Activated CD8-positive, alpha-beta T cell treated with anti-CD3 and anti-CD28 coated beads, Interleukin-2, amount 10 ng/mL, durations not matched to agents 7 days and 5 days (primary cell): ENCODE measurements at places on chromosomes 3 and 15. TPM values are rescaled to one million over a fixed set of nuclear protein-coding genes. Genes with fewer than 3 reads are reported as not detected.

- DNase-seq: no peak
Observed at GRCh38 chr3:143910756-143911155, 60.9 kb upstream of the DIPK2A start.

DNA sequence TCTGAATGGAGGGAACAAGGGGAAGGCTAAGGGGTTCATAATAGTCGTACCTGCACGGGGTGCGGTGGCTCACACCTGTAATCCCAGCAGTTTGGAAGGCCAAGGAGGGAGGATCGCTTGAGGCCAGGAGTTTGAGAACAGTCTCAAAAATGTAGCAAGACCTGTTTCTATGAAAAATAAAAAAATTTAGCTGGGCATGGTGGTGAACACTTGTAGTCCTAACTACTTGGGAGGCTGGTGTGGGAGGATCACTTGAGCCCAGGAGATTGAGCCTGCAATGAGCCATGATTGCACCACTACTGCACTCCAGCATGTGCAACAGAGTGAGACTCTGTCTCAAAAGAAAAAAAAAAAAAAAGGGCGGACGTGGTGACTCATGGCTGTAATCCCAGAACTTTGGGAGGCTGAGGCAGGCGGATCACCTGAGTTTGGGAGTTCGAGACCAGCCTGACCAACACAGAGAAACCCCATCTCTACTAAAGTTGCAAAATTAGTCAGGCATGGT is 17.9 kb upstream of the HDAC11 start:
- no peak for DNase-seq

DNA sequence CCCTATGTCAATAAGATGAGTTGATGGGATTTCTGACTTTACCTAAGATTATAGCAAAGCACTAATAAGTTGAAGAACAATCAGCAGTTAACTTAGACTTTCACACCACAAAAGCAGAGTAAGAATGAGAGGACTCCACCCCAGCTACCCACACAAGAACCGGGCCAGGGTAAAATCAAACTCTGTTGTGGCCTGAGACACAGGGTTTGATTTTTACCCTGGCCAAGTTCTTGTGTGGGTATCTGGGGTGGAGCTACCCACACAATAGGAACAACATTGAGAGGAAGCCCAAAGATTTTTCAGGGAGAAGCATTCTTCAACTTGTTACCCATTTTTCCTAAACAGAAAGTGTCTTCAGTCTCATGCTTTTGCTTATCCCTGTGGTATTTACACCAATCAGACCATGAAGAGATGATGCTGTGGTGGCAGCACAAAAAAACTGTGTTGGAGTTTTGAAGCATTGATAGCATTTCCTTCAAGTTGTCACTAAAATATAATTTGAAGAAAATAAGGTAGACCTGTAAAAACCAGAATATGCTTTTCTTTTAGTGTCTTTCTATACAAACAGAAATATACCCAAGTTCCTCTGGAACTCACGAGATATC is 25.6 kb downstream of the CPOX start:
- DNase-seq: peak; percentile 53

DNA sequence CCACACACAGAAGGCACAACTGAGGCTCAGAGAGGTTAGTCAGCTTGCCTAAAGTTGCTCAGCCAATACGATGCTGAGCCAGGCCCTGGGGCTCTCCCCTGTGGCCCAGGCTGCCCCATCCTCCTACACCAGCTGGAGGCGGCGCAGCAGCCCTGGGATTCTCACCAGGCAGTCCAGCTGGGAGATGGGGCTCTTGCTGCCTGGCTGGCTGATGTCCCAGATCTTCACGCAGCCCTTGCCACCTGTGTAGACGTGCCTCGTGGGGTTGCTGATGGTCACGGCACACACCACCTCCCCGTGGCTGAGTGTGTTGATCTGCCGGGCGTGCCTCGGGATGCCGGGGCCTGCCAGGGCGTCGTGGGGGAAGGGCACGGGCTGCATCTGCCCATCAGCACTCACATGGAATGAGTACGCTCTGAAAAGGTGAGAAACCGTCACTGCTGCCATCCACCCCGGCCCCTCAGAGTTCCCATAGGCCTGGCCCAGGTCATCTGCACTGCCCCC is 42.8 kb downstream of the TLE3 start:
- DNase-seq: no peak

DNA sequence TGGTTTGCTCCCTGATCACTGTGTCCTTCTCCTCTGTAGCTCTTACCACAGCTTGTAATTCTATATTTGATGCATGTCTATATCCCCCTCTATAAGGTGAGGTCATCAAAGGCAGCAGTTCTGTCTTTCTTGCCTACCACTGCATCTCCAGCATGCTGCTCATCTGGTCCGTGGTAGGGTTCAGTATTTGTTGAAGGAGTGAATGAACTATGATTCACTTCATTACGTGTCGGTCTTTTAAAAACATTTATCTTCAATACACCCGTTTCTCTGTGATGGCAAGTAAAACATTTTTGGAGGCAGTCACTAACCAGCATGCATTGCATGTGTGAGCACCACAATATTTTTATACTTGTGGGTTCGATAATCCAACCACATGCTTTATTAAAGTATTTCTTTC is 27.6 kb downstream of the CHST14 start:
- no peak for DNase-seq

- no peak for DNase-seq
Observed at GRCh38 chr3:70832834-70833205, 520.4 kb upstream of the MDFIC2 start.

DNA sequence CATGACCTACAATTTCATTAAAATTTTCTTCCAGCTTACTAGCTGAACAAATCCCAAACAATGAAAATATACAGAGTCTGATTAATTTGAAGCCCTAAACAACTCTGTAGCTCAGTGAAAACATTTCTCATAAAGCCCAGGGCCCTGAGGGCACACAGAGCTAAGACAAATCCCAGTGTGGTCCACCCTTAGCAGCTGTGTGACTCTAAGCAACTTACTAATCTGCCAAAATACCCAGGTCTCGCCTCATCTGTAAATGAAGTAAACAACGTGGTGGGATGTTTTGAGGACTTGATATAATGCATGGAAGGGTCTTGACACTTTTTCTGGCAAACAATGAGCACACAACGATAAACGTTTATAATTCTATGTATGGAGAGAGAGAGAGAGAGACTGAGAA is 158.4 kb downstream of the FHIT start:
- DNase-seq: no peak

The TATDN2 gene
- 57.0 TPM for total RNA-seq

DNA sequence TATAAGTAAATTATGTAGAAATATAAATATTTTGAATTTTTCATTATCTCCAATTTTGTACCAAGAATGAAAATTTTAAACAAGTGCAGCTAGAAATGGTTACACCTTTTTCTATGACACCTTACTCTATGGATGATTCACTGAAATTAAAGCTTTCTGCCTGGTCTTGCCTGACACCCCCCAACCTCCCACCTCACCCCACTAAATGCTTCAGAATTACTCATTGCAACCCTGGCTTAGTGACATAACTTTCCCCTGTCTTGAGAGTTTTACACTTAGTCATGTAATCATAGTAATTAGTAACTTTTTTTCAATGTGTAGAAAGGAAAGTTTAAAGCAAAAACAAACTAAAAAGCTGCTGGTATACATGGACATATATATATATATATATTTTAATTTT is 42.0 kb upstream of the MEIS2 start:
- DNase-seq: no peak

The RAB11A gene
- total RNA-seq: 163 TPM

The SETD2 gene
- 43.1 TPM for total RNA-seq

The ESYT3 gene
- 0.18 TPM for total RNA-seq

- DNase-seq: no peak
Observed at GRCh38 chr3:64891021-64891420, 203.2 kb upstream of the ADAMTS9 start.

GRCh38 chr3:176855901-176856486 is 341.3 kb downstream of the TBL1XR1 start:
- no peak for DNase-seq

- no peak for DNase-seq
Observed at GRCh38 chr3:173983343-173983742, 585.8 kb downstream of the NLGN1 start.

DNA sequence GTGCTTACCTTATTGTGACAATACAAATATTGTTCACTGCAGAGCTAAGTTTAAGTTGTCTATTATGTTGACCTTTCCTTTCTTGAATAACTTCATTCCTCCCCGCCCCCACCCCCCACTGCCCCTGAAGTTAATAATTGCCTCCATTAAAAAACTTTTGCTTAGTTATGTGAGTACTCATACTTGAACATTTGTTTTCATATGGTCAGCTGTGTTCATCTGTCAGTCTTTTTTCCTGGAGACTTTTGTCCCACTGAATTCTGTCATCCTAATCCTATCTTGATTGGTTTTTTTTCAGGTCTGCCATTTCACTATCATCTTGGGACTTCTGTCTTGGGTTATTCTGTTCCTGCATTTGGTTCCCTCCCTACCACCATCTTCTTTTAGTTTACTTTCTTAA is 8.5 kb downstream of the SLC25A36 start:
- no peak for DNase-seq

DNA sequence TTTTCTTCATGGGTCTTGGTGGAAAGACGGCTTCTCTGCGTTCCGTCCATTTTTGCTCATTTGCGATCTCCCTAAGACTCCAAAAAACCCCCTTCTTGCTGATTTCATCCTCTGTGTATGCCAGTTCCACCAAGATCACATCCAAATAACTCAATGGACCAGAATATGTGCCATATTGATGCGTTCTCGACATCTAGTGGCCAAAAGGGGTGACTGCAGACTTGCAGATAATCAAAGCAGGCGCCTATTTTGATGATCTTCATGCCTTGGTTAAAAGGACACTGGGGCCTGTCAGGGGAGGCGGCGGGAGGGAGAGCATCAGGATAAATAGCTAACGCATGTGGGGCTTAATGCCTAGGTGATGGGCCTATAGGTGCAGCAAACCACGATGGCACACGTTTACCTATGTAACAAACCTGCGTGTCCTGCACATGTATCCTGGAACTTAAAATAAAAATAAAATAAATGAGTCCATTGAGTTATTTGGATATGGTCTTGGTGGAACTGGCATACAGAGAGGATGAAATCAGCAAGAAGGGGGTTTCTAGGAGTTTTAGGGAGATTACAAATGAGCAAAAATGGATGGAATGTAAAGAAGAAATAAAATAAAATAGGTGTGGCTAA is 104.2 kb upstream of the RAD18 start:
- DNase-seq: peak; percentile 52

The THBS1 gene
- total RNA-seq: 1.2 TPM

GRCh38 chr3:87287011-87287410 is 10.6 kb upstream of the POU1F1 start:
- DNase-seq: no peak

DNA sequence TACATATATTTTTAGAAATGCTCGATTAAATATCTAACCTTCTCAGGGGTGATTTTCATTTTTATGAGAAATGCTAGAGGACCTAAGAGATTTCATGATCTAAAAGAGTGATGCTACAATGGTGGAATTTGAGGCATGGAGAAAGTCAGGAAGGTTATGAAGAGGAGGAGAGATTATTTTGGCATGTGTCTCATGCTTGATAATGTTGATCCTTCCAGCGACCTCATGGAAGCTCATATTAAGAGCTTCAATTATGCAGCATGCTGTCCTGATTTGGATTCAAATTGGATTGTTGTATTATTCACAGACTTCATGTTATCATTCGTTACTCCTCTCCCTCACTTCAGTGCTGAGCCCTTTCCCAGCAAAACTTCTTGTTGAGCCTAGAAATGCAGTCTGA is 112.5 kb downstream of the RAP2B start:
- DNase-seq: no peak

The ROBO2 gene
- total RNA-seq: not detected

GRCh38 chr15:76976141-76976540 is 18.8 kb upstream of the PSTPIP1 start:
- DNase-seq: no peak

DNA sequence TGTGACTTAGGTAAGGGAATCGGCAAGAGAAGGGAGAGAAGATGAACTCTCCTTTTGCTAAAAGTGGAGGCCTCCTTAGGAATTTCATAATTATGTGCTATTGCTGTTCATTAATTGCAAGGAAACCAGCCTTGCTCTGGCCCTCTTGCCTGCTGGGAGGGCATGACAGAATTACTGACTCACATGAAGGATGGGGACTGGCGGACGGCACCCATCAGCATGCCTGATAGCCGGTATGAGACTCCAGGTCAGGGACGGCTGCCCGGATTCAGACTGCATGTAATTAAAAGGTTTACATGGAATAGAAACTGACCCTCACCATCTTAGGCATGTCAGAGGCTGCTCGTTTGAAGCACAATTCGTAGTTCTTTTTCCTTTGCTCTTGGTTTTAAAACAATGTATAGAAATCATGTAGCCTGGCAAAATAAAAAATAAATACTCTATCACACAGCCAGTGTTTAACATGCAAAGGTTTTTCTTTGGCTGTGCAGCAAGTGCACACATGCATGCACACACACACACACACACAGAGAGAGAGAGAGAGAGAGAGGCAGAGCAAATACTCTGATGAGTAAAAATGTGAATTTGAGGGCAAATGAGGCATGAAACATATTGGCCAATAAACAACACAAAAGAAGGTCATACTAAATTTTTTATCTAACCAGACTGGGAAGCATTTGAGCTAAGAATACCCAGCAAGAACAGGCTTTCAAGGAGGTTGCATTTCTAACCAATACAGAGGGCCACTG is 82.7 kb downstream of the FOXB1 start:
- no peak for DNase-seq

- DNase-seq: peak; percentile 14
Observed at GRCh38 chr15:100728371-100729201, 126.2 kb downstream of the ASB7 start.

DNA sequence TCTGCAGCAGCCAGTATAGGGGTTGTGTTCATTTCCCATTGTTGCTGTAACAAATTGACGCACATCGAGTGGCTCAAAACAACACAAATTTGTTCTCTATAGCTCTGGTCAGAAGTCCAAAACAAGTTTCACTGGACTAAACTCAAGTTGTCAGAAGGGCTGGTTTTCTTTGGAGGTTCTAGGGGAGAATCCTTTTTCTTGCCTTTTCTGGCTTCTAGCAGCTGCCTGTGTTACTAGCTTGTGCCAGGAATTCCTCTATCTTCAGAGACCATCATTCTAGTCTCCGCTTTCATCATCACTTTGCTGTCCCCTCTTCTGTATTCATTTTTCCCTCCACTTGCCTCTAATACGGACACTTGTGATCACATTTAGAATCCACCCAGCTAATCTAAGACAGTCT is 20.5 kb downstream of the GASK1A start:
- DNase-seq: no peak

- no peak for DNase-seq
Observed at GRCh38 chr3:72776-73175, 123.8 kb upstream of the CHL1 start.

The CTXN2 gene
- not detected for total RNA-seq

GRCh38 chr3:184186184-184186901 is at the start of gene ABCF3:
TSS of gene ABCF3 (plus strand) at chr3:184186199. CDS start at chr3:184186208, 9 bp downstream.
- DNase-seq: no peak

The PRSS50 gene
- total RNA-seq: not detected

DNA sequence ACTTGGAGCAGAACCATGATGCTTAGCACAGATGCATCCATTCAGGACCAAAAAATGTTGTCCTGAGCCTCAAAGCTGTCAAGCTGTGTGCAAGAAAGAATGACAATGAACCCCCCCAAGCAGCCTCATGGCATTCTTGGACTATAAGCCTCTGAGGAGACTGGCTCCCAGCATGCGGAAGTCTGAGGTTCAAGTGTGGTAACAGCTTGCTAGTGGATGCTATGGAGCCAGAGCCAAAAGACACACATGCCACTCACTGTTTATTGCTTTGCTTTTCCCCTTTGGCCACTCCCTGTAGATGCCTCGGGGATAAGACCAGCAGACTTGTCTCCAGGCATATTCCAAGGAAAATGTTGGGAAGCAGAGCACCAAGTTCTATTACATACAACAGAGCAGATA is 38.2 kb upstream of the SNRK start:
- DNase-seq: no peak
